ENCODE measurements at places on chromosomes 5 and 9. TPM values are rescaled to one million over a fixed set of nuclear protein-coding genes. Genes with fewer than 3 reads are reported as not detected.

The IQGAP2 gene
- 2.0 TPM for polyA plus RNA-seq

The DNAH5 gene
- 0.08 TPM for polyA plus RNA-seq

The SPINK13 gene
- not detected for polyA plus RNA-seq

The CORO2A gene
- 9.0 TPM for polyA plus RNA-seq

The ENC1 gene
- polyA plus RNA-seq: 1.4 TPM

The LOX gene
- 0.71 TPM for polyA plus RNA-seq

The RPS23 gene
- polyA plus RNA-seq: 1,380 TPM

The AGXT2 gene
- not detected for polyA plus RNA-seq

The DMRT1 gene
- polyA plus RNA-seq: not detected

The PHPT1 gene
- 101 TPM for polyA plus RNA-seq

The PCDHGB5 gene
- polyA plus RNA-seq: 1.7 TPM

The TEX48 gene
- not detected for polyA plus RNA-seq

The CARTPT gene
- 0.28 TPM for polyA plus RNA-seq

The PAPPA gene
- 0.98 TPM for polyA plus RNA-seq

The TSSK1B gene
- polyA plus RNA-seq: 0.01 TPM

The SUSD1 gene
- polyA plus RNA-seq: 1.8 TPM

The NUTM2G gene
- polyA plus RNA-seq: not detected

The PCDHA1 gene
- not detected for polyA plus RNA-seq

The OR1L6 gene
- not detected for polyA plus RNA-seq

The FXN gene
- polyA plus RNA-seq: 10.9 TPM

The SV2C gene
- 0.22 TPM for polyA plus RNA-seq

The BICD2 gene
- 30.9 TPM for polyA plus RNA-seq

The FBN2 gene
- polyA plus RNA-seq: 0.14 TPM

All from esophagus (tissue), 2 donors.